Sigmoid colon (tissue), 7 donors: ENCODE measurements at places on chromosomes 12 and 14.

GRCh38 chr12:63419154-63419553 is 249.1 kb downstream of the DPY19L2 start:
- no peak for DNase-seq

GRCh38 chr12:24754690-24755638 is 193.9 kb downstream of the BCAT1 start:
- DNase-seq, result no peak

DNA sequence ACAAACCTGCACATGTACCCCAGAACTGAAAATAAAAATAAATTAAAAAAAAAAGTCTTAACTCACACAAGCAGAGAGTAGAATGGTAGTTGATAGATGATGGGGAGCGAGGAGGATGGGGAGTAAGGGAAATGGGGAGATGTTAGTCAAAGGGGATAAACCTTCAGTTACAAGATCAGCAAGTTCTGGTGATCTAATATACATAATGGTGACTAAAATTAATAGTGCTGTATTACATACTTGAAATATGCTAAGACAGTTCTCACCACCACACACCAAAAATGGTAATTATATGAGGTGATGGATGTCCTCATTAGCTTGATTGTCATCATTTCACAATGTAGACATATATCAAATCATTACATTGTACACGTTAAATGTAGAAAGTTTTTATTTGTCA is 3.2 kb upstream of the C12orf42 start:
- no peak for DNase-seq

- DNase-seq, result no peak
Observed at GRCh38 chr14:101444116-101444515, 117.2 kb upstream of the DIO3 start.

- DNase-seq, result peak; percentile 92
Observed at GRCh38 chr12:104055686-104056388, 5.8 kb upstream of the GLT8D2 start.

DNA sequence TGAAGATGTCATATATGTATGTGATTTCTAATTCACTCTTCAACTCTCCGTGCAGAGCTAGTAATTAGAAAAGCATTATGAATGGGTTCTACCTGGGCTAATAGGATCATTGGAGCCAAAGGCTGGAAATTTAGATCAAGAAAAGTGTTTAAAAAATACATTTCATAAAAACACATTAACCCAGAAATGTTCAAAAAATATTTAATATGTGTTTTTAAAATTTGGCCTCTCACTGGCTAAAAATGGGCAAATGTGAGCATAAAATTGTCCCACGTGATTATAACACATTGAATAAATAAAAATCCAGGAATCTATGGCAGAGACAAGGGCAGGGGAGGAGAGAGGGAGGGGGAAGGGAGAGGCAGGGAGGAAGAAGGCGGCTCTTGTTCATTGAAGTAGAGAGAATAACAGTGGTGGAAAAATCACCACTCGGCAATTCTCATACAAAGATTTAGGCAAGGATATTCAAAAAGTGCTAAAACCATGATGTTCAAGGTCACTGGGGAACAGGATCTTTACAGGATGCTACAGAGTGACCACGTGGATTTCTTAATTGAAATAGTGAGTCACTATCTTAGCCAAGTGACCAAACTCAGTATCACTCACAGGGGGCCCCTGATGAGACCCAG is 38.8 kb downstream of the FBXO21 start:
- DNase-seq, result no peak

- no peak for DNase-seq
Observed at GRCh38 chr12:5965950-5966383, 20.9 kb upstream of the ANO2 start.

- no peak for DNase-seq
Observed at GRCh38 chr12:74476234-74476633, 61.4 kb upstream of the ATXN7L3B start.

DNA sequence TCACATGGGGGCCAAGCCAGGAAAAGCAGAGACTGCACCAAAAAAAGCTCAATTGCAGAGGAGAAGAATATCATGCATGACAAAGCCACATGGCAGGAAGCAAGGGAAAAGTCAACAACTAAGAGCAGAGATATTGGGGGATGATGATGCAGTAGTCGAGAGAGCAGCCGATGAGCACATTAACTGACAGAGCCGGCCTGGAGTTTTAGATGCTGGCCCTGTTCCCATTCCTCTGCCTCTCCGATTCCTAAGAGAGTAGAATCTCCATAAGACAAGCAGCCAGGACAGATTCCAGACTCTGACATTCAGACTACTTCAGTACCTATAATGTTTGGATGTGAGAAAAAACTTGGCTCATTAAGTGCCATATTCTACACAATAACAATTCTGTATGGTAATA is 155.9 kb downstream of the KCNH5 start:
- no peak for DNase-seq

DNA sequence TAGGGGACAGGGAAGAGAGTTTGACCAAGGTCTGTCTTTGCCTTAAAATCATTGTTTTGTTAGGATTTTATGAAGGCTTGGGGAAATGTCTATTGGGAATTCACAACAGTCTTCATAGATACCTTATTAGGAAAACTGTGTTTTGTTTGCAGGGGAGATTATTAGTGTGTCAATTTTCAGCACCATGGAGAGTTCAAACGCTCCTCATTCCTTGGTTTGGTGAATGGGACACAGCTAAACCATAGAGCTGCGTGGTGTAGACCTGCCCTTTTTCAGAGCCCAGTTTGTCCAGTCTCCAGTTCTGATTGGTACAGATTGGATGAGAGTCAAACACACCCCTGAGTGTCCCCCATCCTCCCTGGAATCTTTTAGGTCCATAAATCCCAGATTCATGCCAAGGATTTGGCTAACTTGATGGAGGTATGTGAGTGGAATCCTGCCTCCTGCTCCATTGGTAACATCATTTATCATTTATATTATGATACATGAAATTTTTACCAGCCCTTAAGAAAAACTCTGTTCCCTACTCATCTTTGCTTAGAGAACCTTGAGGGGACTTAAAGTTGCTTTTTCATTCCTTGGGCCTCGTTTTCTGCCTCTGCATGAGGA is 12.0 kb downstream of the NGDN start:
- no peak for DNase-seq

DNA sequence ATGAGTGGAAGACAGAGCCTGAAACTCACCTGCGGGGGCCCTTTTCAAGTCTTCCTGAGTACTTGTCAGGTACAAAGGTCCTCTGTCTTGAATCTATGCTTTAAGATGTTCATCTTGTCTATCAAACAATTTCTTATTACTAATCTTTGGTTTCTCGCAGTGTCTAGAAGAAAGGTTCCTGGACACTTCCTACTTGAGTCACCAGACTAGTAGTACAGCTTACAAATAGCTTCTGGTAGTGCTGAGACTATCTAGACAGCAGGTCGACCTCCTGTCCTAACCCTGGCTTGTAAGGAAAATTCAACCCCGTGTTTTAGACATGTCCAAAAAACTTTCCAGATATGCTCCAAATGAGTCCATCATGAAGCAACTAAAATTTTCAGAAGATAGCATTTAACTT is 11.2 kb upstream of the ARID2 start:
- DNase-seq, result no peak

DNA sequence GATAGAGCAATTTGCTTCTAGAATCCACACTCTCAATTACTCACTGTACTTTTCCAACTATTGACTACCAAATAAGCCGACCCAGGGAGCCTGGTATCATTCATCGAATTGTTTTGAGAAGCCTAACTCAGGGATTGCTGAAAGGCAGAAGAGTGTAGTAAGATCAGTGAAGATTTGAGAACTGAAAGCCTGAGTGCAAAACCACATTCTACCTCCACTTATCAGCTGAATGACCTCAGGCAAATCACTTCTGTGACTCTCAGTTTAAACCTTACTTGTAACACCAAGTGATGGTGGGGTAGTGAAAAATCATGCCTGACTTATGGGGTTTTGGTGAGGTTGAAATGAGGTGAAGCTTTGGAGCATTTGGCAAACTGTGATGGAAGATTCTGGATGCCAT is 126.1 kb upstream of the MAX start:
- DNase-seq, result no peak

DNA sequence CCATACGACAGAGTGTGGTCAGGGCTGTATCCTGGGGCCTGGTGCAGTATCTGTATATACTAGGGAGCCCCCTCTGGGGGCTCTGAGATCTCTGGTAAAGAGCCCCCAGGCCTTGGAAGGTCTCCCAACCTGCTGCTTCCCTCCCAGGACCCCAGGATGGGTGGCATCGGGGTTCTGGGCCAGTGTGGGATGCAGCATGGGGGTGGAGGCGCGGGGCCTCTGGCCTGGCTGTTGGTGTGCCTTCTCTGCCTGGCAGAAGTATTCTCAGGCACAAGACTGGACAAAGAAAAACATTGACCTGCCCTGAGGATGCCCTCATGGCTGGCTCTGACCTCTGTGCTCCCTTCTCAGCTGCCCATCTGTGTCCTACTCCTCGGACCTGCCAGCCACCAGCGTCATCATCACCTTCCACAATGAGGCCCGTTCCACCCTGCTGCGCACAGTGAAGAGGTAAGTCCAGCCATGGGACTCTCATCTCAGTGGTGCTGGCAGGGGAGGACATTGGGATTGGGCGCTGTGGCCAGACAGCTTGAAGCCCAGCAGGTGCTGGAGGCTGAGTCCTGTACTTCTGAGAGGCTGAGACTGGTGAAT is 64.5 kb downstream of the GALNT16 start:
- DNase-seq, result peak; percentile 46

DNA sequence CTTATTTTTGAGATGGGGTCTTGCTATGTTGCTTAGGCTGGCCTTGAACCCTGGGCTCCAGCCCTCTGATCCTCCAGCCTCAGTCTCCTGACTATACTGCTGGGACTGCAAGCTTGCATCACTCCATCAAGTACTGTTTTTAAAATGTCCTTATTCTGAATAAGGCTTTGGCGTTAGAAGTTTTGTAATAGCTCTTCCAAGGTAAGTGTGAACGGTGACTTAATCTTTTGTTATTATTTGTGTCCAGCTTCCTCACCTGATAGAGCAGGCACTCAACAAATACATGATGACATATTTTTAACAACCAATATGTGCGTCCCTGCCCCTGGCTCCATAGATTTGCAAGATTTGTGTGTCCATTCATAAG is 1.4 kb downstream of the C1RL start:
- DNase-seq, result peak; percentile 67

GRCh38 chr12:88944397-88944796 is 364.1 kb upstream of the KITLG start:
- DNase-seq, result no peak

GRCh38 chr14:61130512-61131260 is 149.6 kb downstream of the SLC38A6 start:
- DNase-seq, result no peak

DNA sequence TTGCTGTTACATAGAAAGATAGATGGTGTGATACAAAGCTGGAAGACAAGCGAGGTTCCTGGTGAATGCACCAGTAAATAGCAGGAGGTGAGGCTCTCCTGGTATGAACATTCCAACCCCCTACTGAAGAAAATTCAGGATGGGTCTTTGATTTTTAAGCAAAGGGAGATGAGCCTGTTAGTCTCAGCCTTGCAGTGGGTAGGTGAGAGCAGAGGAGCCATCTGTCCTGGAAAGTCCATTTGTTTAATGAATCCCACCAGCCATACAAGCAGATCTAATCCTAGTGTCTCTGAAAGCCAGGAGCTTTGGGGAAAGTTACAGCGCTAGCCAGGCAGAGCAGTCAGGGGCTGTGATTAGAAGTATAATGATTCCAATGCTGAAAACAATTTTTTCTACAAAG is 234.8 kb upstream of the FOXN3 start:
- no peak for DNase-seq

DNA sequence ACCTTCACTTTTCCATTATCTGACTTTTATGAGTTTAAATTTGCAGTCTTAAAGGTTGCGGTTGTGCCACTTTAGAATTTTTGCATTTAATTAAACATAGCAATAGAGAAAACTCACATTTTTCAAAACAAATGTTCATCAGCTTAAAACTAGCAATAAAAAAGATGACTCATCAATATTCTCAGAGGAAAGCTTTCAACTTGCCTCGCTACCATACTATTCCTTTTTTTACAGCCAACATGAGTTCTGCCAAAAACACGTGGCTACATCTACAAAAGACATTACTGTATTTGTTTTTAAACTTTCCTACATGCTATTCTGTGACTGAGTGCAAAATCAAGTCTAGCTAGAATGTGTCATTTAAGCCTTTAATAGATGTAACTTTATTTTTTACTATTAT is 497.1 kb downstream of the RPS29 start:
- no peak for DNase-seq

- DNase-seq, result no peak
Observed at GRCh38 chr12:12909995-12910420, 18.6 kb downstream of the GPRC5A start.

DNA sequence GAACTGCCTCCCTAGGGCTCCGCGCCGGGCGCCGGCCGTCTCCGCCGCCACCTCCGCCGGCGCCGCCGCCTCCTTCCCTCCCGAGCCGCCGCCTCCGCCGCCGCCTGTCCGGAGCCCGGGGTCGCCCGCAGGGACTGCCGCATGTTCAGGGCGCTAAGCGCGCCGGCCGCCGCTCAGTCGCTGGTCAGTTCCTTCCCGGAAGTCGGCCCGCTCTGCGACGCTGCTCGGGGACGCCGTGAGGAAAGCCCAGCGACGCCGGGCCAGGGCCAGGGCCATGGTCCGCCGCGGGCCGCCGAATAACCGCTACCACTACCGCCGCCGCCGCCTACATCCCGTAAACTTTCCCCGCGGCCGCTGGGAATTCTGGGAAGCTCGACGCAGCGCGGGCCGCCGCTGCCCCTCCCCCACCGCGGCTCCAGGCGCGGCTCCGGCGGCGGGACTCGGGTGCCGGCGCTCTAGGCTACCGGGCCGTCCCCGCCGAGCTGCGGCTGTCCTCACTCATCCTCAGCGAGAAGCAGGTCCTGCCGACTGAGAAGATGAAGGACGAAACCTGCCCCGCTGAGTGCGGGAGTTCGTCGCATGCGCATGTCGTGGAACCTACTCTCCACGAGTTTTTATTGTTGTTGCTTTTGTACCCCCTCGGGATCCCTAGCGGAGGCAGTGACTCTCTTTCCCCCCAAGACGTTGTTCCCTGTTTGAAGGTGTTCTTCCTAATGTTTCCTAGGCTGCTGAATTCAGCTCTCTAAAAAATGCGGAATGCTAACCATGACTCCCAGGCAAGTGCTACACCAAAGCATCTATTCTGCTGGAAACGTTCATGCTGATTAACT is at the start of gene SAV1:
Gene SAV1, minus strand, starts transcription at position 311 of the 830 bp plus-strand sequence. CDS start 339 bp downstream, outside the sequence.
- DNase-seq, result peak; percentile 92

GRCh38 chr14:106808458-106808857 is 1282.1 kb downstream of the TMEM121 start:
- no peak for DNase-seq

DNA sequence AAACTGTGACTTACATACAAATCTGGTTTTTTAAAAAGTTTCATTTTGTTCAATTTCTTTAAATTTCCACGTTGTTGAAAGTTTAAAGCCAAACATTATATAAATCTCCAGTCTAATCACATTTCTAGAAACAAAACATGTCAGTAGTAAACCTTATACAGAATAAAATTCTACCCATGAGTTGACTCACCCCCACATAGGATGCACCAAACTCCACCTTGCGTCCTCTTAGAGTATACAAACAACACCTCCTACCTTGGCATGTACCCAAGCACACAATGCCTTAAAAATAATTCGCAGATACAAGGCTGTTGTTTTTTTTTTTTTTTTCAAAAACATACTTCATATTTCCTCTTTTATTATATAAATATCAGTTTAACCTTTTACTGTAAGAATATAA is 3.3 kb downstream of the FBXL14 start:
- DNase-seq, result no peak

GRCh38 chr14:92755495-92755894 is 7.1 kb upstream of the LGMN start:
- no peak for DNase-seq
